ENCODE measurements at places on chromosomes 1 and 21.

DNA sequence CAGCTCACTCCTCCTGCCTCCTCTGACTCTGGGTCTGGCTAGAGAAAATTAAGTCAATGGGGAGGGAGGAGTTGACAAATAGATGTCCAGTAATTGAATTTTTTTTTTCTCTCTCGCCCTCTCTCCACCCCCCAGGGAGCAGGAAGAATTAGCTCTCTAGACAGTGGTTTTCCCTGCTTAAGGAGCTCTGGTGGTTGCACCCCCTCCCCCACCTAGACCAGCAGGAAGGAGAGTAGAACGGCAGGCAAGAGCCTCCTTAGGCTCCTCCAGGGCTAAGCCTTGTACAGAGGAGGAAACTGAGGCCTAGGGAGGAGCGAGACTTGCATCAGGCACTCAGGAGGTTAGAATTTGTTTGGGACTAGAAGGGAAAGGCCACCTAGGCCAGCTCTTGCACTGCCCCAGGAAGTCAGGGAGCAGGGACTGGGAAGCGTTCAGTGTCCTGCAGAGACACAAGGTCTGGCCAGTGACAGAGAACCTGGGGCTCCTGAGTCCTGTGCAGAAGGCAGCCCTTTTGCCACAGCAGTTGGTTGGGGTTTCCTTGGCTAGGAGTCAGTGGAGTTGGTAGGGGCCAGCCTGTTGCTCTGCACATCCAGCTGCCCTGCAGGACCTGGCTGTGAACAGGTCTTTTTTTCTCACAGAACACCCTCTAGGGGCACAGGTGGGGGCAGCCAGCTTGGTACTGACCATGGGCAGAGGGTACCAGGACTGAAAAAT lies 49.5 kb upstream of the ACOT11 start:
- DNase-seq: no peak

DNA sequence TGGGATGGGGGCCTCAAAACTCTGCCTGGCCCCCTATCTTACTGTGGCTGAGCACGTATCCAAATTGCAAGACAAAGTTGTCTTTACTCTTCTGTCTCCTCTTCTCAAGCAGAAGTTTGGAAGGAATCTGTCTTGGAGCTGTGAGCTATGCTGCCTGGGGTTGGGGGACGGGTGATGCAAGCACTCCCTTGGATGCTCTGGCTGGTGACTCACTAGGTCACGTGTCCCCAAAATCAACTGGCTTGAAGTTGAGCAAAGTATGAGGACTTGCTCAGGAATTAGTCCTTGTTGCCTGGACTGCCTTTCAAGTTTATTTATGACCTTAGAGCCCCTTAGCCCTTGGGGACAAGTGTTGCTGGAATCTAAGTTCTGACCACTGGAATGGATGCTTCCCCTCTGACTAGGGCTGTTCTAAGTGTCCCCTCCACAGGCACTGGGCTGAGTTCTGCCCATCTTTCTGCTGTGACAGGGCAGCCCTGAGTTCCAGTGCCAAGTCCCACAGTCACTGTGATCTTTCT lies 269.5 kb downstream of the HHAT start:
- no peak for DNase-seq

DNA sequence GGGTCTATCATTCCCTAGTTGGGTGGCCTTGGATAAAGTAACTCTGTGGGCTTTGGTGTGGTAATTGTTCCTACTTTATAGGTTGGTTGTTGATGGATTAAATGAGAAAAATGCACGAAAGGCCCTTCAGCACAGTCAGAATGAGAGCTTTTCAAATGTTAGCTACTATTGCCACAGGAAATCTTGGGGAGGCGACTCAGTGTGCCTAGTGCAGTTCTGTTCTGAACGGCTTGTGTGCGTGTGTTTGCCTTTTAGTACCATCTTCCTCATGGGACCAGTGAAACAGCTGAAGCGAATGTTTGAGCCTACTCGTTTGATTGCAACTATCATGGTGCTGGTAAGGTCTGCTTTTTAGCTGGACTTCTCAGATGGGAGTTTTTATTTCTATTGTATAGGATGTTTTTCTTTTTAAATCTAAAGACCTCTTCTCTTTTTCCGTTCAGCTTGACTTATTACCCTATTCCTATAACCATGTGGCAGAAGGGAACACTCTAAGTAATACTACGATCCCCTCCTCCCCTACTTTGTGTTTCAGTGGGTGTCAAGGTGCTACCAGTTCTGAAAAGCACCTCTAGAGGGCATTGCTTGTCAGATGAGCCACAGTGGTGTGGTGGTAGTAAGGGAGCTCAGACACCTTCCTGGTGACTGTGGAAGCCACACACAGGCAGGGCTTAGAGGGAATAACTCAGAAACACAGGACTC lies 9.2 kb downstream of the SFT2D2 start:
- DNase-seq: peak; percentile 59

DNA sequence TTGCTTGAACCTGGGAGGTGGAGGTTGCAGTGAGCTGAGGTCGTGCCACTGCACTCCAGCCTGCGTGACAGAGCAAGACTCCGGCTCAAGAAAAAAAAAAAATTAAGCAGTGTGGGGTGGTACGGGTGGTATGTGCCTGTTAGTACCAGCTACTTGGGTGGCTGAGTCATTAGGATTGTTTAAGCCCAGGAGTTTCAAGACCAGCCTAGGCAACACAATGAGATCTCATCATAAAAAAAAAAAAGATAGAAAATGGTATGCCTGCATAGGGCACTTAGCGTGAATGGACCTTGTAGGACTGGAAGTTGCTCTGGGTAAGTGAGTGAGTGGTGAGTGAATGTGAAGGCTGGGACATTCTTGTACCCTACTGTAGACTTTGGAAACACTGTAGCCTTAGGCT lies 37.0 kb downstream of the TBCE start:
- DNase-seq: no peak

DNA sequence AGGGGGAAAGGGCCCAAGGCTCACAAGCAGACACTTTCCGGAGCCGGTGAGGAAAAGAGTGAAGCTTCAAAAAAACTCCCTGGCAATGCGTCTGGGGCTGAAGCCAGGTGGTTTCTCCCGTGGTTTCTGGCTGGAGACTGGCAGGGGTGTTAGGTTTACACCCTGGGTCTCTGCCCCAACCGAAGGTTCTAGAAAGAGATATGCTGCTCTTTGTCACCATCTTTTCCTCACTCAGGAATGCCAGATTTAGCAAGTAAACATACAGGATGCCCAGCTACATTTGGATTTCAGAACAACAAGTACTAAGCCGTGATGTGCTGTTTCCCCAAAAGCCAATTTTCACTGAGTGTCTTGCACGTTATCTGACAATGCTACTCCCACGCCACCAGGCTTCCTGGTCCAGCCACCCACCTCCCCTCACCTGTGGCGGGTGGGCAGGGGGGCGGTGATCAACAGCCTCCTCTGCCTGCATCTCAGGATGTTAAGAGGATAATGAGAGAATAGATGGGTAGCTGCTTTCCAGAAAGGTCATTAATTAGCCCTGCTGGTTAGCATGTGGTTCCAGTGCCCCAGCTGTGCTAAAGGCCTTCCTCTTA lies 69.6 kb upstream of the OLIG2 start:
- DNase-seq: no peak

DNA sequence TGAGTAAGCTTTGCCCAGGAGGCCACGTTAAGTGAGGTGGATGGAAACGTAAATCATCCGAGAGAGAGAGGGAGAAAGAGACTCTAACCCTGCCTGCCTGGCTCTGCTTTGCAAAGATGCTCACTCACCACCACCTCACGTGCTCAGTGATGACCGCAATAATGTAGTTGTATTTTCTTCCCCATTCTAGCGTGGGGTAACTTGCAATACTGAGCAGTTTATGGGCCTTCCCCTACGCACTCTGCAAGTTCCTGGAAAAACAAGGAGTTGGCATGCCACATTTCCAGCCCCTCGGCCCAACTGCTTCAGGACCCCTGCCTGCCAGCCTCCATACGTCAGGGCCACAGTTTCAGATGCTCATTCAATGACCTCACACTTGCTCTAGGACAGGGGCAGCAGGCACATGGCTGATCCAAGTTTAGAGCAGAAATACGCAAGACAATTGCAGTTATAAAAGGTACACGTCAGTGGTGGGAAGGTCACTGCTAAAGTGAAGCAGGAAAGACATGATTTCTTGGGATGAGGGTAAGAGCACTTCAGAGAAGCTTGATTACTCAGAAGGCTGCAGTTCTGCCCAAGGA lies 112.5 kb upstream of the RAB4A start:
- DNase-seq: no peak

DNA sequence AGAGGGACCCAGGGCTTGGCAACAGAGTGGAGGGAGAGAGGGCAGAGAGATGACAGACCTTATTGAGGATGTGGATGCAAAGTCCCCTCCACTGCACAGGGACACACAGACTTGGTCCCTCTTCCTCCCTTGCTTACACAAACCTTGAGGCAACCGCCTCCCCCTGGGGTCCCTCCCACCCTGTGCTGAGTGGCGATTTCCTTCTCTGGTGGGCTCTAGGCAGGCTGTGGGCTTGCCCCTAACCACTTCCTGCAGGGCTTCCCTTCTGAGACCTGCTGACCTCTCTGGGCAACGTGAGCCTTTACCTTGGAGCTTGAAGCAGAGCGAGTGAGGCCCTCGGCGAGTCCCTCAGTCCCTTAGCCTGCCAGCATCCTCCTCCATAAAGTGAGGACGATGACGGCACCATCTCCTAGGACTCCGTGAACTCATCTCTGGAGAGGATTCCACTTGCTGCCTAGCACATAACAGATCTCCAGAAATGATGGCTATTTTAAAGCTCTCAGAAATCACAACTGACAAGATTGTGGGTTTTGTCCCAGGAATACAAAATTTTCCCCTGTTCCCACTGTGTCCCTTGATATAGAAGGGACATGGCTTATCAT lies 25.0 kb downstream of the KIAA1614 start:
- DNase-seq: no peak

- peak; percentile 55 for DNase-seq
These were observed 1.5 kb upstream of the S100A14 start for GRCh38 chr1:153617663-153618062.

DNA sequence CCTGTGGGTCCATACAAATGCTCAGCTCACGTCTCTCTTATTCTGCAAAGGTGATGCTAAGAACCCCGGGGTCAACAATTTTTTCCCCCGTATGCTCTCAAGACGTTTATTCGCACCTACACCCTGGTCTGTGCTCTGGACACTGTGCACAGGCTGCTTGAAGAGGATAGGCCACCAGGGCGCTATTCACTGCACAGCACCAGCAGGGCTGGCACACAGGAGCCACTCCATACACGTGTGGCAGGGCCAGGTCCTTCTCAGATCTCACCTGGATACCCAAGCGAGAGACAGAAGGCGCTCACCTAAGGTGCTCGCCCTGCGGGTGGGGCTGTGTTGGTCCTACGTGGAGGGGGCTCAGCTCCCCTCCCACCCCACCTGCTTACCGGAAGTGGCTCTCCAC lies 16.7 kb downstream of the TMEM63A start:
- DNase-seq: no peak

- DNase-seq: no peak
These were observed 31.8 kb downstream of the SPATA21 start for GRCh38 chr1:16405441-16405840.

- DNase-seq: no peak
These were observed 6.9 kb upstream of the FBLIM1 start for GRCh38 chr1:15751717-15752116.

GRCh38 chr1:170351366-170351946 lies 180.5 kb upstream of the GORAB start:
- DNase-seq: no peak

- no peak for DNase-seq
These were observed 93.5 kb downstream of the C1orf94 start for GRCh38 chr1:34270181-34270580.

- DNase-seq: no peak
These were observed 43.0 kb downstream of the ELAPOR1 start for GRCh38 chr1:109156916-109157385.

- no peak for DNase-seq
These were observed 73.3 kb downstream of the MDM4 start for GRCh38 chr1:204589409-204590038.

DNA sequence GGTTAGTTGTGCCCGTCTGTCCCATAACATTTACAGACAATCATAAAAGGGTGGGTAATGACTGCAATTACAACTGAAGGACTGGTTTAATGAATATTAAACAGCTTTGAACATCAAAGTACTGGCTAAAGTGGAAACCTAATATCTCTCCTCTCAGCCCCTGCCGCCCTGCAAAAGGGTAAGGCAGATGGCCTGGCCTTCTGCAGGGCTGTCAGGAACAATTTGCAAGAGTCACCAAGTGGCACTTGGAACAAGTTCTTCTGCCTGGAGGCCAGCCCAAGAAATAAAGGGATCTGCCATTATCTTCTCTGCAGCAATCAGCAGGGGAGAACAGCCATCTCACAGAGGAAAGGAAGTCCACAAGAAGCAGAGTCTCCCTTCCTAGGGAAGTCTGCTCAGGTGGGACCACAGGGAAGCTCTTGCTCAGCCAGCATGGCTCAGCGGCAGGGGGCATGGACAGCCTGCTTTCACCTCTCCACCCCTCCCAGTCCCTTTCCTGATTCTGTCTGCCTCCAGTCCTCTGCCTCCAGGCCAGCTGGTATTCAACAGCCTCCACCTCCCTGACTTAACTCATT lies 96.1 kb downstream of the TRABD2B start:
- DNase-seq: no peak

GRCh38 chr1:229150518-229150917 lies 120.4 kb upstream of the RAB4A start:
- no peak for DNase-seq

GRCh38 chr1:13911697-13912619 lies 212.0 kb downstream of the PRDM2 start:
- DNase-seq: no peak

DNA sequence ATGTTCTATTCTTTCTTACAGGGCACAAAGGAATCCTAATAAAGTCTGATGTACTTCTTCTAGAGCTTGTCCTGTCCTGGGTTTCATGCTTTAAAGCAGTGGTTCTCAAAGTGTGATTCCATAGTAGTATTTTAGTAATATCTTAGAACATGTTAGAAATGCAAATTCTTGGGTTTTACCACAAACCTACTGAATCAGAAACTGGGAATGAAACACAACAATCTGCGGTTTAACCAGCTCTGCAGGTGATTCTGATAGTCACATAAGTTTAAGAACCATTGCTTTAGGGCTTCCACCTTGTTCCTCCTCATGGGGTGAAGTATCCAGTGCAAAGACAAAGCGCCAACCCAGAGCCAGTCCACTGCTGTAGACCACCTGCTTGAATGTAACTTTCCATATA lies 41.1 kb downstream of the NGF start:
- no peak for DNase-seq

DNA sequence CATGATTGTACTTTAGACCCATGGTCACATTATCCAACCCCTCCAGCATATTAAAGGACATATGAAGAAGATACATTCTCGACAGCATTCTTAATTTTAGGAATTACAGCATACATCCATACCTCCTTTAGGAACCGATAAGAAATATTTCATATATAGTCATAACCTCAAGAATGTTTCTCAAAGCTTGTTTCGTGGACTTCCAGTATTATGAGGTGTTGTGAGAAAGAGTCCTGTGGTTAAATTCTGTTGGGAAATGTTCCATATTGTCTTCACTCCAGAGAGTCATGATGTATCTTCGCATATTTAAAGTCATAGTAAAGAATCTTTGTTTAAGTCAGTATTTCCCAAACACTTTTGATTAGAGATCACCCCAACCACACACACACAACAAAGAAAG lies 321.0 kb upstream of the SNX7 start:
- DNase-seq: no peak

GRCh38 chr1:43893006-43893405 lies 40.6 kb upstream of the ARTN start:
- DNase-seq: no peak

- no peak for DNase-seq
These were observed 175.6 kb downstream of the NRIP1 start for GRCh38 chr21:14889080-14889810.

All from CD4-positive, alpha-beta T cell treated with Interleukin-4 for 4 hours (primary cell).